ENCODE measurements at places on chromosomes 11 and 22. TPM values are rescaled to one million over a fixed set of nuclear protein-coding genes. Genes with fewer than 3 reads are reported as not detected.

The CASP5 gene
- total RNA-seq = not detected

- no peak overlapping the region for H3K4me3 ChIP-seq
- H3K27ac ChIP-seq = no peak overlapping the region
- H3K4me1 ChIP-seq = peaks cover 14% of the 10 kb centered on the region
- no peak for DNase-seq
- no peaks in the 10 kb centered on the region for H3K36me3 ChIP-seq
Observed at GRCh38 chr11:69702239-69702691, 1.6 kb downstream of the FGF19 start.

DNA sequence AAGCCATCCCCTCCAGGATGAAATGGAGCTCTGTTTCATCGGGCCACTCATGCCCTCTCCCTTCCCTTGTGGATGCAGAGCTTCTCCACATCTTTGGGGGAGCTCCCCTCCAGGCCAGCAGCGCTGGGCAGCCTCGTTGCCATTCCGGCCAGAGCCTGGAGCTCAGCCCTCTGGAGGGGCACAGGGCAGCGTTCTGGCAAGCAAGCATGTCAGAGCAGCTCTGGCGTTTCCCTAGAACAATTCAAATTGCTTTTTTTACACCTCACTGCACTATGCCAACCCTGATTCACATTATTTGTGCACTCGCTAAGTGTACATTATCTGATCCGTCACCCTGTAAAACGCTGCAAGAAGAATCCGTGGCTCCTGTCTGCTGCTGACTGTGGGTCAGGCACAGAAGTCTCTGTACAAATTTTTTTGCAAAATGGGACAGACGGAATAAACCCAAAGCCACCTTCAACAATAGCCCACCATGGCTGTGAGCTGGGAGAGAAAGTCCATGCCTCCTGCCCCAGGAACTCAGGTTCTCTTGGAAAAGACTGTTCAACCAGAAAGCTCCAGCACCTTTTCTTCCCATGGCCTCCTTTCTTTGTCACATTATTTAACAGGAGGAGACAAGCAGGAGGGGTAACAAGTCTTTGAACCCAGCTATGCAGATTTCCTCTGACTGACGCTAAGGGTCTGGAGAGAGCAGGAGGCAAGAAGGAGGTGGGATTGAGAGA lies 139.5 kb upstream of the CADM1 start:
- H3K4me3 ChIP-seq = no peak overlapping the region
- no peaks in the 10 kb centered on the region for H3K4me1 ChIP-seq
- H3K27me3 ChIP-seq = peaks cover 18% of the 10 kb centered on the region
- H3K27ac ChIP-seq = no peak overlapping the region
- peaks cover 1% of the 10 kb centered on the region for H3K36me3 ChIP-seq

DNA sequence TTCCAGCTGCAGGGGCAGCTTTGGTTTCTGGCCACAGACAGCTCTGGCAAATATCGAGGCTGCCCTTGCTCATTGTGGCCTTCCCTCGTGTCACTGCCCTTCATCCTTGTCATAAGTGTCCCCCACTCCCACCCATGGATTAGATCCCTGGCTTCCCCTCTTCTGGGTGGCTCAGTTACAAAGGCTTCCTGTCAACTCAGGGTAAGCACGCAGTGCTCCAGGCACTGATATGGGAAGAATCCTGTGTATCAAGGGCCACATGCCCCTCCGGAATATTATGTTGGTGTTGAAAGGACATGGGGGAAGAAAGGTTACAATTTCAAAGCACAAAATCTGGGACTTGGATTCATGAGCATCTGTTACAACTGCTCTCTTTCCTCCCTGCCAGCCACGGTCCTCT lies 128.1 kb downstream of the DBX1 start:
- H3K36me3 ChIP-seq = peaks cover under 1% of the 10 kb centered on the region
- H3K4me3 ChIP-seq = no peak overlapping the region
- H3K27ac ChIP-seq = no peak overlapping the region
- DNase-seq = no peak
- peaks cover 27% of the 10 kb centered on the region for H3K27me3 ChIP-seq

The SLC22A9 gene
- total RNA-seq = not detected

The CHEK1 gene
- 2.1 TPM for total RNA-seq

DNA sequence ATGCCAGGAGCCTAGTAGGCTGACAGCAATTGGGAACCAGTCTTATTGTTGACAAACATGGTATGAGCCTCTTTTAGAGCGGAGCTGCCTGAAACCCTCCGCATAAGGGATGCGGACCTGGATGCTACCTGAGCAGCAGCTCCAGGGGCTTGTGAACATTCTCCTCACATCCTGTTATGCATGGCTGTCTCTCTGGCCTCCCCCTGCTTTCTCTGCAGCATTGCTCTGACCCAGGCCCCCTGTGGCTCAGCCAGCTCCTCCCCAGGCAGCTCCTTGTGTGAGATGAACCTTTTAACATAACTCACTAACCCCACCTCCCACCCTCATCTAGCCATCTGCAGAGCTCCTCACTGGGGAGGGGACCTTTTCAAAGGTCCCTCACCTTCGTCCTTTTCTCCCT lies 6.0 kb downstream of the BMAL1 start:
- no peak overlapping the region for H3K4me3 ChIP-seq
- DNase-seq = no peak
- H3K27ac ChIP-seq = no peak overlapping the region
- peaks cover 92% of the 10 kb centered on the region for H3K4me1 ChIP-seq

The GAB4 gene
- total RNA-seq = 1.1 TPM

- H3K4me1 ChIP-seq = no peaks in the 10 kb centered on the region
- H3K36me3 ChIP-seq = no peaks in the 10 kb centered on the region
- no peak overlapping the region for H3K27ac ChIP-seq
- no peak for DNase-seq
Observed at GRCh38 chr22:18031695-18032454, 7.5 kb upstream of the MICAL3 start.

The CHKB gene
- total RNA-seq = 205 TPM

All from naive thymus-derived CD8-positive, alpha-beta T cell (primary cell).